Breast epithelium (tissue), 4 donors: ENCODE measurements at places on chromosomes 12 and 14.
A peak's percentile ranks its signal among the peaks of the same experiment; 100 is the strongest.

- no peaks in the 10 kb centered on the region for H3K36me3 ChIP-seq
- no peak overlapping the region for H3K4me3 ChIP-seq
- H3K27ac ChIP-seq, result no peak overlapping the region
- no peaks in the 10 kb centered on the region for H3K27me3 ChIP-seq
- DNase-seq, result no peak
Measured at GRCh38 chr14:99522457-99522891, 41.3 kb downstream of the CCNK start.

DNA sequence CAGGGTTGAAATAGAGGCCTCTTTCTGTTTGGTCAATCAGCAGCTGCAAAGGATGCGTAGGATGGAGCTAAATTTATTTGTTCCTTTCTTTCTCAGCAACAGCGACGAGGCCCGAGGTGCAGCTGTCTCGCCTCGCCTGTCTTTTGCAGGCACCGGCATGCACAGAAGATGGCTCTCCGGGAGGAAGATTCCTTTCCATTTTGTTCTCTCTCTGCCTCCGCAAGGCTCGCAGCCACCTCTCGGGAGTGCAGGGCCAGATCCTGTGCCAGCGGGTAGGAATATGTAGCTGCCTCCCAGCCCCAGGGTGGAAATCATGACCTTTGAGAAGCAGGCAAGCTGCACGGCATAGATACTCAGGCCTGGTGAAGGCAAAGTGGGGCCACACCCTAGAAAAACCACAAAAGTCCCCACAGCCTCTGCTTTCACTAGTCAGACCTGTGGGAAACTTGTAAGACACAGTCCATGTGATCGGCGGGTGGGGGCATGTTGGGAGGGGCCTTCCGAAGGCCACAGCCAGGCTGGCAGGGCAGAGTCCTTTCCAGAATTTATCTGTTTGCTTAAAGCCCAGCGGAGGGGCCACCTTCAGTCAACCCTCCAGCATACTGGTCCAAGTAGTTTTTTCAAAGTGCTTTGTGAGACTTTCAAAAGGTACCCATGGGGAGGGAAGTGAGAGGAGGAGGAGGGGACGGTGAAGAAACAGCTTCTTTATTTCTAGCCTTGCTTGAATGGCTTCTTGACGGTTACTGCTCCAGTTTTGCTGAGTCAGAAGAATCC, at the start of gene MAP1LC3B2:
Gene MAP1LC3B2 (plus strand): TSS at position 220 of the 774 bp plus-strand sequence. CDS start 16,562 bp downstream, outside the sequence.
- no peaks in the 10 kb centered on the region for H3K36me3 ChIP-seq
- peaks cover 3% of the 10 kb centered on the region for H3K4me1 ChIP-seq
- peak within 1 kb of the TSS; percentile 87 for H3K27ac ChIP-seq
- peak within 1 kb of the TSS; percentile 13 for H3K4me3 ChIP-seq

GRCh38 chr12:75389706-75390105, 1.2 kb upstream of the GLIPR1L2 start:
- H3K4me3 ChIP-seq, result peak overlapping the region; percentile 84
- H3K27me3 ChIP-seq, result no peaks in the 10 kb centered on the region
- peak overlapping the region; percentile 96 for H3K27ac ChIP-seq
- no peak for DNase-seq
- H3K4me1 ChIP-seq, result peaks cover 5% of the 10 kb centered on the region

DNA sequence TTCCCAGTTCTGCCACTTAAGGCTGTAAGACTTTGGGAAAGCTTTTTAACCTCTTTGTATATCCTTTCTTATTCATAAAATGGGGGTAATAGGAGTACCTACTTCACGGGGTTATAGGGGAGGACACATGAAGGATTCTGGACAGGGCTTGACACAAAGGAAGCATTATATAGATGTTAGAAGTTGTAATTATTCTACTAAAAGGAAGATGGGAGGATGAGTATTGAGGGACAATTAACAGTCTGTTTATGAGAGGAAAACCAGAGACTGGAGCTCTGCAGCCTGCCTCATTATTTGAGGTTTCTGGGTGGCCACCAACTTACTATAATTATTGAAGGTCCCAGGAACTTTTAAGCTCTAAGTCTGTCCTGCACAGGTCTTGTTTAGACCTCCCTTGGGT, 34.0 kb downstream of the PELI2 start:
- no peak for DNase-seq
- no peaks in the 10 kb centered on the region for H3K27me3 ChIP-seq
- H3K4me3 ChIP-seq, result no peak overlapping the region

DNA sequence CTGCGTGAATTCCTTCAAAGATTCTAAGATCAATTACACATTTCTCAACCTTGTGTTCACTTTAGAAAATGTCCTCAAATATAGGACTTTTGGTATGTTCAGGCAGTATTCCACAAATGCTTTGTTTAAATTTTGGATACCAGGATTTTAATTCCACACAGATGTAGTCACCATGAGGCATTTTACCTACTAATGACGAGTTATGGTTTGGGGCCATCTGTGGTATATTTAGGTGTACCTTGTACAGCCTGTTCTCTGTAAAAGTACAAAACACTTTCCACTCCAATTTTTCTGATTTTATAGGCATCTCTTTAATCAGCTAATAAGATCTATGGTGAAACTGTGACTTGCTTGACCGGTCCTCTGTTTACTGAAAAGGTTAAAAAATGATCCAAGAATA, 275.7 kb upstream of the PRICKLE1 start:
- H3K4me3 ChIP-seq, result no peak overlapping the region
- DNase-seq, result no peak
- no peak overlapping the region for H3K27ac ChIP-seq
- H3K27me3 ChIP-seq, result no peaks in the 10 kb centered on the region

DNA sequence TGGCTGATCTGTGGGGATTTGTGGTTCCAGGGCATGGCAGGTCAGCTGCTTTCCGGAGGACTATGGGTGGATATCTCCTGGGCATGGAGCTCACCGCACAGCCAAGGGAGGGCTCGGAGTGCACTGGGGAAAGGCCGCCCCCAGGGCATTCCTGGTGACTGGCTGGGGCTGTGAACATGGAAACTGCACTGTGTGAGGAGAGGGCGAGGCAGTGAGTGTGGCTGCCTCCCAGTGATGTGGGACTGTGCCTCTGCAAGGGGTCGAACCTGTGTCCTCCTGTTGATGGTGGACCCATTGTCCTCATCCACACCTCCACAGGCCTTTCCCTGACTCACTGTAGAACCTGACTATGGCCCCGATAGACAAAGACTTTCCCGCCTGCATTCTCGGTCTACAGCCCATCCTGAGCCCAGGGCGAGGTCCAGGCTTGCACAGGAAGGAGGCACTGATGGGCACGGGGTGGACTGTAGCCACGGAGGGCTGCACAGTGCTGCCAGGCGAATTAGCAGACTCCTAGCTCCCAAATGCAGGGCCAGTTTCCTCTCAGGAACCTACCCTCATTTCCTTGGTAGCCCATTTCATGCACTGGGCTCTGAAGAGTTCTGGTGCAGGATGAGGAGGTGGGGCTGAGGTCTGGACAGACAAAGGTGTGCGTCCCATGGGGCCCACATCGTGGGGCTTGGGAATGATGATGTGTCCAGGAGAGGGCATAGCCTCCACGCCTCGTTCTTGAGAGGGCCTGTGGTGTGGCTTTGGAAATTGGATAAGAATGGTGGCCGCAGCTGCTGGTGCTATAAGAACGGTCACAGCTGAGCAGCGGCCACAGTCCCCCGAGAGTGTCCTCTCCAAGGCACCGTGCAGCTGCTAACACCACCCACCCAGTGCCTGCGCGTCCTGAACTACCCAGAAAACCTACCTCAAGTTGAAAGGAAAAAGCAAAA, 415.1 kb downstream of the TMEM121 start:
- DNase-seq, result no peak
- no peak overlapping the region for H3K27ac ChIP-seq
- H3K4me3 ChIP-seq, result no peak overlapping the region
- H3K4me1 ChIP-seq, result no peaks in the 10 kb centered on the region

DNA sequence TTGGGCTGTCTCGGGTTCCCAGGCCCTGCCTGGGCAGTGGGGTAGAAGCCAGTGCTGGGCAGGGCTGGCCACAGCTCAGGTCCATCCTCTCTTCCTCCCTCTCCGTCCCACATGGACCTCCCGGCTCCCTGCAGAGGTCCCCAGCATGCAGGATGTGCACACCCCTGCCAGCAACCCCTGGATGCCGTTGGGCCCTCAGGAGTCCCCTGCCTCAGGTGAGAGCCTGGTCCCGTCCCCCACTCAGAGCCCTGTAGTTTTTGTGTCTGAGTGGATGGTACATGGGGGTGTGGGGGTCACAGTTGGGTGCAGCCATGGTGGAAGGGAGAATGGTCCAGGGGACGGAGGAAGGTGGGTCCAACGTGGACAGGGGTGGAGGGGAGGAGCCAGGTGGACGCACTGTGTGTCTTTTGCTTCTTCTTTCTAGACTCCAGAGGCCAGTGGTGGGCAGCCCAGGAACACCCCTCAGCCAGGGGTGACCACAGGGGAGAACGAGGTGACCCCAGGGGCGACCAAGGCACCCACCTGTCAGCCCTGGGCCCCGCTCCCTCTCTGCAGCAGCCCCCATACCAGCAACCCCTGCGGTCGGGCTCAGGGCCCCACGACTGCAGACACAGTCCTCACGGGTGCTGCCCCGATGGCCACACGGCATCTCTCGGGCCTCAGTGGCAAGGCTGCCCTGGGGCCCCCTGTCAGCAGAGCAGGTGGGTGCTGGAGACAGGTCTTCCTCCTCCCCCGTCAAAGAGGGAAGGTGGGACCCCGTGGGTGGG, 21.7 kb downstream of the PAPLN start:
- H3K36me3 ChIP-seq, result no peaks in the 10 kb centered on the region
- H3K27ac ChIP-seq, result no peak overlapping the region
- DNase-seq, result no peak

- H3K27ac ChIP-seq, result no peak overlapping the region
- H3K4me3 ChIP-seq, result no peak overlapping the region
- H3K27me3 ChIP-seq, result no peaks in the 10 kb centered on the region
Measured at GRCh38 chr12:52832985-52833905, 866 bp downstream of the KRT79 start.

- no peak overlapping the region for H3K27ac ChIP-seq
- H3K36me3 ChIP-seq, result no peaks in the 10 kb centered on the region
- no peak for DNase-seq
- H3K4me1 ChIP-seq, result no peaks in the 10 kb centered on the region
Measured at GRCh38 chr12:84502907-84503787, 409.5 kb downstream of the SLC6A15 start.

- H3K27me3 ChIP-seq, result no peaks in the 10 kb centered on the region
- no peaks in the 10 kb centered on the region for H3K36me3 ChIP-seq
- H3K27ac ChIP-seq, result no peak overlapping the region
- no peak overlapping the region for H3K4me3 ChIP-seq
Measured at GRCh38 chr14:41235466-41235865, 371.2 kb upstream of the LRFN5 start.

GRCh38 chr14:32588448-32589320, 259.6 kb downstream of the AKAP6 start:
- no peak overlapping the region for H3K4me3 ChIP-seq
- no peaks in the 10 kb centered on the region for H3K36me3 ChIP-seq
- no peaks in the 10 kb centered on the region for H3K4me1 ChIP-seq
- no peak overlapping the region for H3K27ac ChIP-seq

- no peak for DNase-seq
- H3K4me1 ChIP-seq, result peaks cover 7% of the 10 kb centered on the region
- H3K27me3 ChIP-seq, result no peaks in the 10 kb centered on the region
- H3K4me3 ChIP-seq, result peak overlapping the region; percentile 19
- no peak overlapping the region for H3K27ac ChIP-seq
Measured at GRCh38 chr14:103718572-103718971, 3.0 kb downstream of the ZFYVE21 start.

DNA sequence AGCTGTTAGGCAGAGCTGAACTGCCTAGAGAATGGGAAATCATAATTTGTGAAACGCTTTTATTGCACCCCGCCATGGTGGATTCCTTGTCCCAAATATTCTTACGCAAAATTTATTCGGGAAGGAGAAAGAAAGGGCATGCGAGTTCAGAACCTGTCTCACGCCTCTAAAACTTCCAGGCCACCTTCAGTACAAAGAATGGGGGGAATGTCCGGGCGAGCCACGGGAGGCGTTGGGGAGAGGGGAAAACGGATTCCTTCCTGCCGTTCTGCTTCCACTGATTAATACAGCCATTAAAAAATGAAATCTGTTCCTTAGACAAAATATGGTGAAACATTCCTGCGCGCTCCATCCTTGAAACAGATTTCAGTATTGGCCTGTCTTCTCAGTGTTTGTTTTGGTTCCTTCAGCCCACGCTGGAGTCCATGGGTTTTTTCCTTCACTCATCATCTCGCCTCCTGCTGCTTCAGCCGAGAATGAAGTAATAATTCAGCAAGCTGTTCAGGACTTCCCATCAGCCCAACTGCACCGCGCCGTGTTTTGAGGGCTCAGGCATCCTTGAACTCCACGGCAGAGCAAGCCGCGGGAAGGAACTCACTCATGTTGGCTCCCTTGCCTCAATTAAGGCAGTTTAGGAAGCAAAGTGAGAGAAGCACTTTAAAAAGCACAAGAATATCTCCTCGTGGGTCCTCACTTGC, 47.7 kb upstream of the CDKN3 start:
- H3K36me3 ChIP-seq, result no peaks in the 10 kb centered on the region
- peak overlapping the region; percentile 84 for H3K27ac ChIP-seq
- no peaks in the 10 kb centered on the region for H3K4me1 ChIP-seq
- peak overlapping the region; percentile 14 for H3K4me3 ChIP-seq

DNA sequence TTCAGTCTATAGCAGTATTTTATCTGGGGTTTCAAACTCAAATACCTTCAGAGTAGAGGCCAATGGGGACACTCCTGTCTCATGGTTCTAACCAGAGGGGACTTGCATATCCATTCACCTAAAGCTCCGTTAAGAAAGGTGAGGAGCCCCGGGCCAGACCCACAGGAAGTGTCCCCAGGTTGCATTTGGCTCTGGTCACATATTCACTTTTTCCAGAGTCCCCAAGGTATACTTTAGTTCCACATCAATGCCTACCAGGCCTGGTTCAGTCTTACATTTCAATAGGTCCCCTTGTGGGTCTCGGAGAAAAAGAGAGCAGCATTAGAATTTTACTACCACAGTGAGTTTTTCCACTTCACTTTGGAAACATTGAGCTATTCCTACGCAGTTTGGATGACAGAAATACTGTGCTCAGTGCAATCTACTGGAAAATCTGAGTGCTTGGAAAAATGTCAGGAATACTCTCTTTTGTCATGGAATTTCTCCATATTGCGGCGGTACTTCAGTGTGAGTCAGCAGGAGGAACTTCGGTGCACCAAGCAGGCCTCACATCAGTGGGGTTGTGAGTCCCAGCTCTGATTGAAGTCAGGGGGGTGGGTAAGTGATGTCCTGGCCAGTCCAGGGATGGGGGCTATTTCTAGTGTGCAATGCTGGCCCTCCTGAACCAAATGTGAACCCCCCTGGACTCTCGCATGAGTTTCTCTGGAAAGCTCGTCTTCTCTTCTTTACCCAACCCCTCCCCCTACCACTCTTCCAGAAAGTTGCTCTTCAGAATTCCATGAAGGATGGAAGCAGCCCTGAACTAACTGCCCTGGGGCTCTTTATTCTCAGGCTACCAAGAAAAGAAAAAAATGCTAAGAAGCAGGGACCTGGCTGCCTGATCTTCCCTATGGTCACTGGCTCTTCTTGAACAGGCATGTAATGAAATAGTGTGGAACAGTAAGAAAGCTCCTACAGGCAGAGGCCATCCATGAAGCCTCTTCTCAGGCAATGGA, 184.7 kb downstream of the PRKCH start:
- no peaks in the 10 kb centered on the region for H3K4me1 ChIP-seq
- no peak for DNase-seq
- no peaks in the 10 kb centered on the region for H3K36me3 ChIP-seq

DNA sequence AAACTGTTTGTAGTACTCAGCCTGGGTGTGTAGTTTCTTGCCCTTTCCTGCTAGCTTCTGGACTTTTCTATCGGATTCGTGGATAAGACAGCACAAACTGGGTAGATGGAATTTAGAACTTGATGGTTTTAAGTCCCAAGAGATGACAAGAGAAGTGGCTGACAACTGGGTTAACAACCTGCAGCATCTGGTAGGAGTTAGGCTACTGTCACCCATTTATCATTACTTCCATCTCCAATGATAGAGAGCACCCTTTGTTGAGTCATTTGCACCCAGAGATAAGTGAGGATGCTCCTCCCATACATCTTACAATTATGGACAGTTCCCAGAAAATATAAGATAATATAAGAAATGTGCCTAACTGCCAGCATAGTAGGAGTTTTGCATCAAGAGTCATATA, 50.2 kb upstream of the FLRT2 start:
- H3K27ac ChIP-seq, result no peak overlapping the region
- no peaks in the 10 kb centered on the region for H3K27me3 ChIP-seq
- no peak overlapping the region for H3K4me3 ChIP-seq
- H3K4me1 ChIP-seq, result no peaks in the 10 kb centered on the region
